ENCODE measurements at places on chromosomes 13 and 19.
A peak's percentile ranks its signal among the peaks of the same experiment; 100 is the strongest.

DNA sequence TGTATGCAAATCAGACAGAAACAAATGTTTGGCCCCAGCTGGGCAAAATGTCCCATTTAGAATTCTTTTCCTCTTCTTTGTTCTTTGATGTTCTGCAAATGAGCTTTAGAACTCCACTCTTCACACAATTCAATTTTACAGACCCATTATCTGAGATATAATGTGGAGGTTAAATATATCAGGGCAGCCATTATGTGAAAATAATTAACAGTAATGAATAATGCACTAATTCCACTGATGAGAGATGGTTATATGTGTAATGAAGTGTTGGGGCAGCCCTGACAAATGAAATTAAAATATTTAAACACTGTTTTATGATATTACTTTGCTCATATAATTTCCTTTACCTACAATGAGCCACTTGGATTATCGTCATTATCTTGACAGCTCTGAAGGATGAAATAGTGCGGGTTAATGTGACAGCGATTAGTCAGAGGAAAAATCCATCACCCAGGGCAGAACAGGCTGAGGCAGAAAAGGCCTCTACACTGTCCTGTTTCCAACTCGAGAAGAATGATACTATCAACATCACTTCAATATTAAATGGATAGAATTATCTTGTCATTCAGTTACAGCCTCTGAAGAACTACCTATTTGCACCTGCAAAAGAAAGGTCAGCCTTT lies 321.1 kb downstream of the RBM26 start:
- DNase-seq, result no peak

- no peak for DNase-seq
These were observed 1.7 kb downstream of the KLF5 start for GRCh38 chr13:73060251-73061160.

GRCh38 chr13:30984620-30985019 lies 52.2 kb downstream of the TEX26 start:
- DNase-seq, result no peak

DNA sequence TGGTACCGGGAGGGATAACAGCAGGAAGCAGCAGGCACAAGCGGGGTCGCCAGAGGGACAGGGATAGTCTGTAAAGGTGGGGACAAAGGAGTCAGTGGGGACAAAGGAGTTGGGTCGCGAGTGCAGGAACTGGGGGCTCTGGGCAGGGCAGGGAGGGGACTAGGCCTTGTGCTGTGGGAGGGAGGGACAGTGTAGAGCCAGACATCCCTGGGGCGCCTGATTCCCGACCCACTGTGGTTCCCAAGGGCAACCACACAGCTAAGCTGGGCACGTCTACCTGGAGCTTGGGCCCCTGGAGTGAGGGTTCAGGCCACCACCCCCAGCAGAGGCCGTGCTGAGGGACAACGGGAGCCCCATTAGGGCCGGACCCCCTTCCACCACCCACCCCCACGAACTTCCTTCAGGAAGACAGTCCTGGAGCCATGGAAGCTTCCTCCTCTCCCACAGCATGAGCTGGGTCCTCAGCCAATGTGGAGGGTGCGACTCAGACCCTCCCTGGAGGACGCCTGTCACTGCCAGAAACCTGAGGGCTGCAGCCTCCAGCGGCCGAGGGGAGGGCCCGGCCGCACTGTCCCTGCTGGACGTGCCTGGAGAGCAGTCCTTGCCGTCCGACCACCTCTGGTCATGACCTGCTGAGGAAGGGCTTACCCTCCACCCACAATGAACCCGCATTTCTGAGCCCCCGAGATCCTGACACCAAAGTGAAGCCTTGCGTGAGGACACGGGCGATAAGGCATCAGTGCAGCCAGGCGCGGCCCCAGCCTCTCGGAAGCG lies 77.9 kb downstream of the SPACA7 start:
- DNase-seq, result no peak

- DNase-seq, result no peak
These were observed 318.3 kb downstream of the IRS2 start for GRCh38 chr13:109468123-109468522.

DNA sequence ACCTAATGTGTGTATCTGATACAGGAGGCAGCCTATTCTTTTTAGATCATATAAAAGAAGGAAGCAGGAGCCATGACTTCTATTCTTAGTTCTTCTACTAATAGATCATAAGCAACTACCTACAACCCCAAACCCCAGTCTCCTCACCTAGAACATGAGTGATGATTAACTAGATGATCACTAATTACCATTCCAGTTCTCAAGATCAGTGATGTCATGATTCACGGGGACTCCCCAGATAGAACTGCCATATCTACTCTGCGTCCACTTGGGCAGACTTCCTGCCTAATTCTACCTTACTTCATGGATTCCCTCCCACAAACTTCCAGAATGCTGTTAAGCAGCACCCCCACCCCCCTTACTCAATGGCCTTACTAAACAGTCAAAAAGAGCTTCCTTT lies 380.1 kb downstream of the FGF14 start:
- no peak for DNase-seq

DNA sequence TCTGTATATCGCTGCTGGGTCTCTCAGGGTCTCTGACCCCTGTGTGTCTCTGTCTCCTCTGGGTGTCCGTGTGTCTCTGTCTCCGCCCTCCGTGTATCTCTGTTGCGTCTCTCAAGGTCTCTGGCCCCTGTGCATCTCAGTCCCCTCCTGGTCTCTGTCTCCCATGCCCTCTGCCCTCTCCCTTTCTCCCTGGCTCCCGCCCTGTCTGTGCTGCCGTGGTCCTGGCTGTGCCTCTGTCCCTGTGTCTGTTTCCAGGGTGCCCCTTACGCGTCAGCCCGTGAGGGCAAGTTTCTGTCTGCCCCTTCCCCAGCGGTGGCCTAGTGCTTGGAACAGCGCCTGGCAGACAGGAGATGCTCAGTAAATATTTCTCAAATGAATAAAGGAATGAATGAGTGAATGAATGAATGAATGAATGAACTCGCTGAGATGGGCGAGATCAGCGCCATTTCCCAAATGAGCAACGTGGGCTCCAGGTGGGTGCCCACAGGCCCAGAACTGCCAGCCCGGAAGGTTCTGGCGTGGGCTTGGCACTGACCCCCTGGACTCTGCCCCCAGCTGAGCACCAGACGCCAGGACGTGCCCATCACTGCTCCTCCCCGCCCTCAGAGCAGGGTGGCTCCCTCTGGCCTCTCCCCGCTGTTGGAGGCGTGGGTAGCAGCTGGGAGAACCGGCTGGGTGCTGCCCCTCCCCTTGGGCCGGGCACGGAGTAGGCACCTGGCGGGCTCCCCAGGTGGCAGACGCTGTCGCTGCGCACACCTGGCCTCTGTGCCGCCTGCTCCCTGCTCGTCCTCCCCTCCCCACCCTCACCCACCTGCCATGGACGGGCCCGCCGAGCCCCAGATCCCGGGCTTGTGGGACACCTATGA lies at the start of gene SULT2B1:
TSS of gene SULT2B1 (plus strand) at position 736 of the 866 bp plus-strand sequence. CDS start at position 817, 81 bp downstream.
- DNase-seq, result no peak

DNA sequence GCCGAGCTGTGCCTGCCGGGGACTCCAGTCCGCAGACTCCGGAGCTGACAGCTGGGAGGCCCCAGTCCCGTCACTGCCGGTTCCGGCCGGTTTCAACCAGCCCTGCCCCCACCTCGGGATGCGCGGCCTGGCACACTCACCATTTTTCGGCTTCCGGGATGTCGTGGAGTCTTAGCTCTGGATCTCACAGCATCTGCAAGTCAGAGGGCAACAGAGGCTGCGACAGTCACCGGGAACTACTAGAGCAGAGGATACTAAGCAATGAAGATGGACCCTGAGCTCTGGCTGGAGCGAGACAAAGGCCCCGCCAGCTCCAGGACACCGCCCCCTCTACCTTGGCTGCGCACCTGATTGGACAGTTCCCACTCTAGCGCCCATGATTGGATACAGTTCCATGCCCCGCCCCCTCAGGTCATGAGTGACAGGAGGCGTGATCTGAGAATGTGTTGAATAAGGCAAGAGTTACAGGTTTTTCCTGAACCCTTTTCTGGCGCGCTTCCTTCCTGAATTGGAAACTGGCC lies at the start of gene ZNF682:
TSS of gene ZNF682 (minus strand) at position 303 of the 521 bp plus-strand sequence. CDS start at position 143, 160 bp downstream.
- peak; percentile 47 for DNase-seq
